Colonic mucosa (tissue), 4 donors: ENCODE measurements at places on chromosomes 3 and 15. TPM values are rescaled to one million over a fixed set of nuclear protein-coding genes. Genes with fewer than 3 reads are reported as not detected.

The EPHB3 gene
- 64.2 TPM for total RNA-seq

The PAK6 gene
- 10.4 TPM for total RNA-seq

DNA sequence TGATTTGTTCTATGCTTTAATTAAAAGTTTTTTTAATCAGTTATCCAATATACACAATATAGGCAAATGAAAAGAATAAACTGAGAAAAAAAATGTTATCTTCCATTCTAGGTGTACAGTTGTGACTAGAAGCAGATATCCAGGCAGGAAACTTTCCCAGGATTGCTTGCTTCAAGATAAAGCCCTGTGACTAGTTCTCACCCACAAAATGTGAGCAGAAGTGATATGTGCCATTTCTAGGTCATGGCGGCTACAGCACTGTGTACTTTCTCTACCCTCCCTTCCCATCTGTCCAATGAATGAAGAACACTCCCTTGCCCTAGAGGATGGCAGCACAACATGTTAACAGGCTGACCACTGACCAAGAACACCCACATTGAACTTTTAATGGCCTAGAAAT is 110.5 kb upstream of the STT3B start:
- H3K27ac ChIP-seq: no peak overlapping the region
- H3K4me3 ChIP-seq: no peak overlapping the region
- no peaks in the 10 kb centered on the region for H3K27me3 ChIP-seq
- DNase-seq: no peak
- no peaks in the 10 kb centered on the region for H3K4me1 ChIP-seq
- H3K36me3 ChIP-seq: no peaks in the 10 kb centered on the region

- no peak overlapping the region for H3K27ac ChIP-seq
- no peak overlapping the region for H3K4me3 ChIP-seq
- H3K27me3 ChIP-seq: no peaks in the 10 kb centered on the region
- no peaks in the 10 kb centered on the region for H3K4me1 ChIP-seq
These were observed 1.2 kb upstream of the ZBED2 start for GRCh38 chr3:111596328-111596727.

DNA sequence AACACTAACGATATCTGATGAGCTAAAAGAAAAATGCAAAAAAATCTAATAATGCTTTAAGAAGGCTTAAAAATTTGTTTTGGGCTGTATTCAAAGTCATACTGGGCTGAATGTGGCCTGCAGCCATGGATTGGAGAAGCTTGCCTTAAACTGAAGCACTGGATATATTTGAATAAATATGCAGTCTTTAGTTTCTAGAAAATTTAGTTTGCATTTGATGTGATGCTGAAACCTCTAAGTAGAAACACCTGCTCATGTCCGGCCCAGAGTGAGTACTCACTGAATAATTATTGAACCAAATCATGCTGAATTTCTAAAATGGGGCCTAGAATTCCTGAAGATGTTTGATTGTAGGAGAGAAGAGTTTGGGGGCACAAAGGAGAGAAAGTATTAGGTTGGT is 43.9 kb downstream of the ABHD5 start:
- no peaks in the 10 kb centered on the region for H3K36me3 ChIP-seq
- no peaks in the 10 kb centered on the region for H3K27me3 ChIP-seq
- no peak for DNase-seq
- H3K4me1 ChIP-seq: no peaks in the 10 kb centered on the region
- H3K4me3 ChIP-seq: no peak overlapping the region
- no peak overlapping the region for H3K27ac ChIP-seq

DNA sequence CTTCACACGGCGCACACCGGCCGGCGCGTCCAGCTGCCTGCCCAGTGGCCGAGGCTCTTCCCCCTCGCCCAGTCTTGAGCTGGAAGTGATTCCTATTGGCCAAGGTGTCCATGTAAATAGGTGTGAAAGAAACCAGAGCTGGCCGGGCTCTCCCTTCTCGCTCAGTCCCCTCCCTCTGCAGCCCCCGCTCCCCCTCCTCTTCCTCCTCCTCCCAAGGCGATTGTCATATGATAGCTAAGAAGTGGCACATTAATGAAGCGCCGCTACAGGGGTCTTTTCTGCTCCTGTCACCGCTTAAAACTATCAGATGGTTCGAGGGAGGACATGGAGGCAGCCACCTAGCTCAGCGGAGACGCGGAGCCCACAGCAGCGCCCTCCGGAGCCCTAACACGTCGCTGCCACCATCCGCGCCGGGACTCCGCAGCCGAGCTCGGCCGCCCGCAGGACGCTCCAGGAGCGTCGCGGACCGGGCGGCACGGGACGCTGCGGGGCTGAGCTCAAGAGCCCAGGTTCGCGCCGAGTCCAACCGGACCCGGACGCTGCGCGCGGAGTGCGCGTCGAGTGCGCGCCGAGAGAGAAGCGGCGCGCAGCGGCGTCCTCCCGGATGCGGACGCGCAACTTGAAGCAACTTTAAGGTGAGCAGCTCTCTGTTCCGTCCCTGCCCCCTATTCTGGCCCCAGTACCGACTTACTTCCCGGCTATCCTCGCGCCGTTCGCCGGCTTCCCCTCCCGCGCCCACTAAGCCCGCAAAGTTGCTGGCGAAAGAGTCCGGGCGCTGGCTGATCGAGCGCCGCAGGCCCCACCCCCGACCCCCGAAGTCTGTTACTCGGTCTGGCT is at the start of gene FOXB1:
Gene FOXB1 (plus strand): TSS at position 303 of the 837 bp plus-strand sequence. CDS start 653 bp downstream, outside the sequence.
- H3K27ac ChIP-seq: no peak within 1 kb of the TSS
- H3K36me3 ChIP-seq: no peaks in the 10 kb centered on the region
- H3K4me1 ChIP-seq: peaks cover 25% of the 10 kb centered on the region
- DNase-seq: no peak
- no peak within 1 kb of the TSS for H3K4me3 ChIP-seq

- no peaks in the 10 kb centered on the region for H3K36me3 ChIP-seq
- H3K27ac ChIP-seq: no peak overlapping the region
- H3K27me3 ChIP-seq: no peaks in the 10 kb centered on the region
- DNase-seq: no peak
These were observed 501.7 kb downstream of the SHQ1 start for GRCh38 chr3:72346526-72346926.
